ENCODE measurements at places on chromosomes 16 and 17.
A peak's percentile ranks its signal among the peaks of the same experiment; 100 is the strongest.

DNA sequence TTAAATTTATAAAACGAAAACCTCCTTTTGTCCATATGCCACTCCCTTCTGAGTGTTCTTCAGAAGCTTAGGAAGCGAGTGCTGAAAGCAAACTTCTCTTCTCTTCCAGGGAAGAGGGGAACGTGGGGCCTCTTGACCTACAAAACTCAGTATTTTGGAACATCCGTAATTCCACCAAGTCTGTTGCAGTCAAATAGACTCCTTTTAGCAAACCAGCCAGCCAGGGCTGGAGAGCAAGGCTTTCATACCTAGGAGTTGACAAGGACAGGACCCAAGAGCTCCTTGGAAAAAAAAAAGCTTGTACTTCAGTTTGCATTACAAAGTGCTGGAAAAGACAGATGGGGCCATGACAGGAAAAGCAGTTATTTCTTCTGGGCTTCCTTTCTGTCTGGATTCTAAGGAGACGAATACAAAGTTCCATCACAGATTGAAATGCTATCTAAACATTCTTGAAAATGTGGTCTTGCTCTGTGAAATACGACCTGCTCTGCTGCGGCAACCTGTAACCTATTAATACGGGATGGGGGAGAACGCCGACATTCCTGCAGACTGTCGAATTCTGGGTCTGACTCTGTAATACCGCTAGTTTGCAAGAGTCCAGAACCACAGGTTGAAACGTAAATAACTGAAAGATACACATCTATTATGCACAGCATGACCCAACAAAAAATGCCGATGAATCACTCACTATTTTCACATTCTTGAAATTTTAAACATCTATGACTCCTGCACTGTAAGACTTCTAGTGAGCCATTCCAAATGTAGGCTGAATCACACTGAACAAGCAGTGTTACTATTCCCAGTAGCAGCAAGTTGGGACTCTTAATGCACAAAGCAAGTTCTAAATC, 20.6 kb downstream of the VPS53 start:
- DNase-seq: no peak

GRCh38 chr17:27336184-27336583, 42.3 kb downstream of the WSB1 start:
- DNase-seq: no peak

DNA sequence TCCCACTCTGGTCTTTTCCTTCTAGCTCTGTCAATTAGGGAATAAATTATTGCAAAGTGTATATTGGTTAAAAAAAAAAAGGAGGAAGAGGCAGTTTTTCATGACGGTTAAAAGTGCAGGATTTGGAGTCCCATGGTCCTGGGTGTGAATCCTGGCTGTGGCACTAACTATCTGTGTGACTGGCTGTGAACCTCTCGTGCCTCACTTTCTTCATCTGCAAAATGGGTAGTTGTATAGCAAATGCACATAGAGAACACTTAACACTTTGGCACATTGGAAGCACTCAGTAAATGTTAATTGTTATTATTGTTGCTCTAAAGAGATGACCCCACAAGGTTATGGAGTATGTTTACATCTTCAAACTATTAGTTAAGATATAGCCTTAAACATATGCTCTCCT, 10.5 kb upstream of the KRT23 start:
- no peak for DNase-seq

GRCh38 chr16:16797239-16797638, 418.3 kb downstream of the NPIPA7 start:
- DNase-seq: no peak

DNA sequence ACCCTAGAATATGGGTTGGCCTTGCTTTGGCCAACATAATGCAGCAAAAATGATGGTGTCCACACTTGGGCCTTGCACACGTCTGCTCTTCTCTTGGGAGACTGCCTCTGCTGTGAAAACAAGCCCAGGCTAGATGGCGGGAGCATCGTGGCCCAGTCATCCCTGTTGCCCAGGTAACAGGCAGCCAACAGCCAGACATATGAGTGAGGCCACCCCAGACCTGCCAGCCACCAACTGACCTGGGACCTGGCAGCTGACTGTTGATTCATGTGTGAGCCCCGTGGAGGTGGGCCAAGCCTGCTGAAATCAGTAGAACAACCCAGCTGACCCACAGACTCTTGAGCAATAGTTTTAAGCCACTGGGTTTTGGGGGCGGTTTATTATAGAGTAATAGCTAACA, 39.4 kb upstream of the CDH3 start:
- DNase-seq: no peak

DNA sequence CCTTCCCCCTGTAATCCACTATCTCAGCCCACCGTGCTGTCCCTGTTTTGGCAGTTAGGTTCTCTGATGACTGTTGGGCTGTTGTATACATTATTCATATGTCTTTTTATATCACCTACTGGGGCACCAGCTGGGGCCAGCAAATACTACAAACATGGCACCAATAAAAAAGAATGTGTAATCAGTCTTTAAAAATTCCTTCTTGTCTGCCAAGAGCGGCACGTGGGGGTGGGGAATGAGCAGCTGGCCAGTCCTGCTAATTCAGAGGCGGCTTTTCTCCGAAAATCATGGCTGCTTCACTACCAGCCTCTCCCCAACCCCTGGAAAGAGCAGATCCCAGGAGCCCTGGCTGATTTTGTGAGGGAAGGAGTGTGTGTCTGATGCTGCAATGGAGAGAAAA, 77.7 kb upstream of the EEF2KMT start:
- DNase-seq: no peak

DNA sequence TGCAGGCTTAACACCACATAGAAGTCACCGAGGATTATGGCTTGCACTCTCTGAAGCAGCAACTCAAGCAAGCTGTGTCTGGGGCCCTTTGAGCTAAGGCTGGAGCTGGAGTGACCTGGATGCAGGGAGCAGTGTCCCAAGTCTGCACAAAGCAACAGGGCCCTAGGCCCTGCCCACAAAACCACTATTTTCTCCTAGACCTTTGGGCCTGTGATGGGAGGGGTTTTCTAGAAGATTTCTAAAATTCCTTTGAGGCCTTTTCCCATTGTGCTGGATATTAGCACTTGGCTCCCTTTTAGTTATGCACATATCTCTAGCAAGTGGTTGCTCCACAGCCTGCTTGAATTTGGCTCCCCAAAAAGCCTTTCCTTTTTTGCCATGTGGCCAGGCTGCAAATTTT, 44.5 kb downstream of the KCNJ16 start:
- DNase-seq: no peak

GRCh38 chr17:75601057-75601987, 13.7 kb downstream of the MYO15B start:
- peak; percentile 40 for DNase-seq

GRCh38 chr17:27343977-27344607, 50.2 kb downstream of the WSB1 start:
- DNase-seq: no peak

- DNase-seq: no peak
Measured at GRCh38 chr16:74617206-74617788, 10.4 kb upstream of the GLG1 start.

DNA sequence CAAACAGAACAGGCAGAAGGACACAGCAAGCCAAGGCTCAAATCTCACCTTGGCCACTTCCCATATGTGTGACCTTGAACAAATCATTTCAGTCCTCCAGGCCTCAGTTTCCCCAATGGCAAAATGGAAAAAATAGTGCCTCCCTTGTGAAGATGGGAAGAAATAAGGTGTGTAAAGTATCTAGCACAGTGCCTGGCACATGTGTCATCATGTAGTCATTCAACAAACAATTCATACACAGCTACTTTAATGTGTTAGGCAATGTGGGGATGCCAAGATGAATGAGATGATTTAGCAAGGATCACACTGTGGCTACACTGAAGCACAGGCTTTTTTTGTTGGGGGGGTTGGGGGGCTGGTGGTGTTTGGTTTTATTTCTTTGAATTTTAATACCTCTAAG, 13.3 kb downstream of the SRCIN1 start:
- no peak for DNase-seq

DNA sequence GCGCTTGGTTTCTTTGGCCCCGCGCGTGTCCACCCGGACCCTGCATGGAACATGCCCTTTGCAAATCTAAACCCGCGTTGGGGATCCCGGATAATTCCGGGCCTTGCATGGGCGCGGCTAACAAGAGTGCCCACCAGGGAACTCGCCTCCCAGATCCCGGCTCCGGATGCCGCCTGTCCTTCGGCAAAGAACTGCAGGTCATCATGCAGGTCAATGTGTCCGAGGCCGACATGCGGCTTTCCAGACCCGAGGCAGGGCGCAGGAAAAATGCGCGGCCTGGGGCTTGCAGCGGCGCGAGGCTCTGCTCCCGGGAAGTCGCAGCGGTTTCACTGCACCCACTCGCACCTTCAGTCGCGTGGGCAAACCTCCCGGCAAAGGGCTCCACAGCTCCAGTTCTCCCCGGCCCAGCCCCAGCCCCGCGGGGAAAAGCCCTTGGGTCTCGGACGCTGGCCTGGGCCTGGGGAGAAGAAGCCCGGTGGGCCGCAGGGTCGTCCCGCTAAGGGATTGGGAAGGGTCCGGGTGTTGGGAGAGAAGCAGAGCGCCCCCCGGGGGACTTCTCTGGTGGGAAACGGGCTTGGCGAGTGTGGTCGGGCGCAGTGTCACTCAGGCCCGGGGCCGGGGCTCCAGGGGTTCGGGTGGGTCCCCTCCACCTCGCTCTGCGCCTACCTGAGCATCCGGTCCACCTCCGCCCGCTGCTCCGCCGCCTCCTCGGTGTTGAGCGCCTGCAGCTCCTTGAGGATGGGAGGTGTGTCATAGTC, 805 bp downstream of the HNF1B start:
- no peak for DNase-seq

DNA sequence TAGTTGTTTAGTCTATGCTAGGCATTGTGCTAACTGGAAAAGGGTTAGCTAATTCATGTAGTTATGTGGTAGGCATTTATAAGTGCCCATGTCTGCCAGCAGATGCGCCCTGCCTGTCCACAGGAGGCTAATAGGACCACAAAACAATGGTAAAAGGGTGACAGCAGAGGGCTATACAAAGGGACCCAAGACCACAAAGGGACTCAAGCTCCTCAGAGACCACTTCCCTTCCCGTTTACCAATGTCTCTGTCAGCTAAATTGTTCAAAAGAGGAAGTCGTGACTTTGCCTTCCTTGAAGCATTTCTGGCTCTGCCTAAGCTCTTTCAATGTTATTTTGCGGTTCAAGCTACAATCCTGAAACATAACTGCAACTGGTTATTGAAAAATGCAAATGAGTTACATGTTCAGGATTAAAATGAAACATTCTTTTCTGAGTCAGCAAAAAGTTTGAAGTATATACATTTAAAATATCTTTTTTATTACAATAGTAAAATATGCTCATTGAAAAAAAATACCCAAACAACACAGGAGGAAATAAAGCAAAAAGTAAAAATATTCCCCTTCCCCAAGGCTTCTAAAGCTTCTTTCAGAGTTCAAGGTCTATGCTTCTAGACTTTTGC, 149.2 kb downstream of the MAF start:
- DNase-seq: no peak

GRCh38 chr16:84930298-84931106, 80.8 kb downstream of the ZDHHC7 start:
- no peak for DNase-seq

GRCh38 chr16:4409081-4409932, 7.1 kb downstream of the CORO7 start:
- DNase-seq: no peak

- no peak for DNase-seq
Measured at GRCh38 chr16:84563786-84564420, 54.0 kb downstream of the COTL1 start.

DNA sequence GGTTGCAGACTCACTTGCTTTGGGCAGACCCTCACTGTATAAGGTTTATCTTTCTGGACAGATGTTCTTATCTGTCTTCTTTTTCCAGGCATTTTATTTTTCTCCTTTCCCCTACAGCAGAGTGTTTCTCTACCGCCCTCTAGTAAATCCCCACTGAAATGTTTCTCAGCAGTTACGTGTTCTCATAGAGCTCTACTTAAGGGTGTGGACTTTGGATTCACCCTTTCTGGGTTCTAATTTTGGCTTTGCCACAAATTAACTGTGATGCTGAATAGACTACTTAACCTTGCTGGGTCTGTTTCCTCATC, 2.0 kb downstream of the ADAT1 start:
- DNase-seq: peak; percentile 9

DNA sequence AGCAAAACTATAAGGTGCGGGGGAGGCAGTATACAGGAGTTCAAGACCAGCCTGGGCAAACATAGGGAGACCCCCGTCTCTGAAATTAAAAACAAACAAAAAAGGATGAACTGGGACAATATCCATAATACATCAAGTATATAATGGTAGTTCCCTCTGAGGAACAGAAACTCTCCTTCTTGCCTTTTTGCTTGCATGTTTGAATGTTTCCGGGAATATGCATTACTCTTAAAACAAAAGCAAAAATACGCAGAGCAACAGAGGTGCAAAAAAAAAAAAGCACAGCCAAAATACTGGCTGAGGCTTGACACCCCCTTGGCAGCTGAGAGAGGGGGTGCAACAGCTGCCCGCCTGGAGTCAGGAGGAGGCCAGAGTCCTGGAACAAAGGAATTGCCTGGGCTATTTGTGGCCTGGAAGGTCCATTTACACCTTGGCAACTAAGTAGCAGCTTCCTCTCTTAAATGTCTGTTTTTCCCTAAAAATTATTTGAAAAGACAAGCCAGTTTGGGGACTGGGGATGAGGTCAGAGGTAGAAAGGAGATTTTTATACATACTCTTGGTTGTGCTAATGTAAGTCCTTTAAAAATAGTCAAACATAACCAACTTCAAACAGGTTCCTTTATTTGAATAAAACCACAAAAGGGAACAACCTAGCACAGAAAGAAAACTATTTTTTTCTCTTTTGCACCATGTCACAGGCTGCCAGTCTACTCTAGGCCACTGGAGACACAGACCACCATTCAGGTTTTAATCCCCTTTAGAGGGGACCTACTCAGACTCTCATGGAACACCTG, 19.5 kb downstream of the USP7 start:
- peak; percentile 22 for DNase-seq

- no peak for DNase-seq
Measured at GRCh38 chr17:82101301-82101715, 3.3 kb upstream of the FASN start.

DNA sequence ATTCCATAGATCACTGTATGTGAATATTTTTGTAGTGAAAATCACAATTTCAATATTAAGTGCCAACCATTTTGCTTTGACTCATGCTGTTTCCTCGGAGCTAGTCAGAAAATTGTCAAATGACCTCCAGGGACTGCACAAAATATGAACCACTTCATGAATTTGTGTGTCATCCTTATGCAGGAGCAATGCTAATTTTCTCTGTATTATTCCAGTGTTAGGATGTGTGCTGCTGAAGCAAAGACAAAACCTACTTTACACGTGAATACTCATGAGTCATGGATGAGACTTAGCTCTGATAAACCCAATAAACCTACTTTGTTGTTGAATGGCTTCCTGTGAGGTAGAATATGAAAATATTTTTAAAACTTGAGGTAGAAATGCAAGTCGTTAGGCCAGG, 65.2 kb downstream of the SHCBP1 start:
- DNase-seq: no peak

- no peak for DNase-seq
Measured at GRCh38 chr17:65670667-65671371, 109.4 kb upstream of the AXIN2 start.

- no peak for DNase-seq
Measured at GRCh38 chr16:90072442-90073105, 4.6 kb downstream of the PRDM7 start.

Data from stimulated activated naive CD4-positive, alpha-beta T cell (primary cell).